ENCODE measurements at places on chromosomes 5 and 9.

DNA sequence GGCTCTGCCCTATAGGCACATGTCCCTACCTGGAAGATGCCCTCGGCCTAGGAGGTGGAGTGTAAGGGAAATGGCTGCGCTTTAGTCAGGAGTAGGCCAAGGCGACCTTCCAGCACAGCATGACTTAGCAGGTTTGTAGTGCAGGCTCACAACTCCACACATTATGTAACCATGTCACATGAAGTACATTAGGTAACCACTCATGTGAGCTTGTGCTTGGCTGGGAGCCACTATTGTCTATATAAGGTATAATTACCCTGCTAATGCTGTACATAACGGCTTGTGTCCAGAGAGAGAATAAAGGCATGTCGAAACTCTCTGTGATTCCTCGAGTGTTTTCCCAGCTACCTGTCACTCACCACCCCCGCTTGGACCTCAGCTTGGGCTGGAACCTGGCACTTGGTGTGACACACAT lies 74.9 kb downstream of the CAMK4 start:
- DNase-seq, result no peak

DNA sequence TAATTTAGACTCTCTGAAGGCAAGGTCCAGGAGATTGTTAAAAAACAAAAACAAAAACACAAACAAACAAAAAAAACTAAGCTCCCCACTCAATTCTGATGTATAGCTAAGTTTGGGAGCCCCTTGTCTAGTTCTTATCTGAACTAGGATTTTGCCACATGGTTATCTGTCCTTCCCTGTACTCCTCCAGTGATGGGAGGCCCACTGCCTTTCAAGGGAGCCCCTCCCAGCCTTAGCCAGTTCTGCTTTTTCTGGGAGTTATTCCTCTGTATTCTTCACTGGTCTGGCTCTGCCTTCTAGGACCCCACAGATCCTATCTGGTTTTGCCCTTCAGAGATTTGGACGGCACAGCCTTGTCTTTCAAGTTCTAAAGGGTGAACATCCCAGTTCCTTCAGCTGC lies 2.1 kb upstream of the ALDH1B1 start:
- DNase-seq, result no peak

- DNase-seq, result no peak
Observed at GRCh38 chr5:33400675-33401074, 40.1 kb upstream of the TARS1 start.

DNA sequence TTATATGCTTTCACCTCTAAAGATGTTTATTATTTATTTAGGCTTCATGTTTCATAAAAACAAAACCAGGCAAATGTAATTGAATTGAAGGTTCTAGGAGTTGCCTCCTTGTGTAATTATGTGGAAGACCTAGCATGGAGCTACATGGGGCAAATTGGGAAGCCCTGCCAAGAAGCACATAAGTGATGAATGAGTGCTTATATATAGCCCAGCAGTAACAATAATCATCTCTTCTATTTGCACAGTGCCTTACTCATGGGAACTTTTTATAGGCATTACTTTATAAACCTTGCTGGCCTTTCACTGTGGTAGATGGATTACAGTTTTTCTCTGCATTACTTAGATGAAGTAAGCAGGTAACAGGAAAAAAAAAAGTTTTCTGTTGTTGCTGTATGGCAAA lies 40.0 kb upstream of the GRAMD2B start:
- DNase-seq, result no peak

GRCh38 chr5:151026679-151027078 lies 6.3 kb downstream of the GPX3 start:
- no peak for DNase-seq

- DNase-seq, result peak; percentile 10
Observed at GRCh38 chr5:67494186-67494855, 297.7 kb upstream of the CD180 start.

Measured in tibial nerve (tissue), 4 donors.